ENCODE measurements at places on chromosomes 6 and 20. TPM values are rescaled to one million over a fixed set of nuclear protein-coding genes. Genes with fewer than 3 reads are reported as not detected.

DNA sequence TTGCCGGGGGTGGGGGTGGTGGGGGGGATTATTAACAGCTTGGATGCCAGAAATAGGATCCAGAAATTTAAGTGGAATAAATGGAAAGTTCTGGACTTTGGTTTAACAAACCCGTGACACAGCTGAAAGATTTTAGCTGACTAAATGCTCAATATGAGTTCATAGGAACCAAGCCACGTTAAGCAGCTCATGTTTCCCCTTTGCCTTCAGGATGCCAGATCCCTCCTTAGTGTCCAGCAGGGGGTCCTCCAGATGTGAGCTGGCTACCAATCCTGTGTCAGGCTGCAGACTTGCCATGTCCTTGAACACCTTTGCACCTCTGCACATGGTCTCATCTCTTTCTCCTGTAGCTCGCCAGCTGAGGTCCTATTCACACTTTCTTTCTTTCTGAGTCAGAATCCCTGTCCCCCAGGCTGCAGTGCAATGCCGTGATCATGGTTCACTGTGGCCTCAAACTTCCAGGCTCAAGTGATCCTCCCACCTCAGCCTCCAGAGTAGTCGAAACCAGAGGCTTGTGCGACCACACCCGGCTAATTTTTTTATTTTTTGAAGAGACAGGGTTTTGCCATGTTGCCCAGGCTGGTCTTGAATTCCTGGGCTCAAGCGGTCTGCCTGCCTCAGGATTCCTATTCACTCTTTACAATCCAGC lies 133.3 kb upstream of the ARMC2 start:
- H3K27ac ChIP-seq = no peak overlapping the region
- H3K36me3 ChIP-seq = no peaks in the 10 kb centered on the region
- no peaks in the 10 kb centered on the region for H3K4me1 ChIP-seq
- no peak for DNase-seq
- no peaks in the 10 kb centered on the region for H3K27me3 ChIP-seq

DNA sequence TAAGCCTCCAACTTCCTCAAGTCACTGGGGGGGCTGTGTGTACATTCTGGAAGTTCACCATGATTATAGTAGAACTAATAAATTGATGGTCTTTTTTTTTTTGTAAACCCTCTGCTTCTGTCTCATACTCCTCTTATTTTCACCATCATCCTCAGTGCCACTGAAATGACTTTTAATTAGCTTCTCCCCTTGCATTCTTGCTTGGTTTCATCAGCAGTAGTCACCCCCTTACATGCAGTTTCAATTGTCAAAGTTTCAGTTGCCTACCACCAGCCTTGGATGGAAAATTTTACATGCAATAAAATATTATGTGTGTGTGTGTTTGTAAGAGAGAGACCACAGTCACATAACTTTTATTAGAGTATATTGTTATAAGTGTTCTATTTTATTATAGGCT lies 175.8 kb upstream of the BMP5 start:
- H3K4me1 ChIP-seq = peaks cover 9% of the 10 kb centered on the region
- no peaks in the 10 kb centered on the region for H3K36me3 ChIP-seq
- no peaks in the 10 kb centered on the region for H3K27me3 ChIP-seq
- H3K4me3 ChIP-seq = no peak overlapping the region
- H3K27ac ChIP-seq = no peak overlapping the region

- no peaks in the 10 kb centered on the region for H3K4me1 ChIP-seq
- no peak overlapping the region for H3K4me3 ChIP-seq
- H3K27me3 ChIP-seq = no peaks in the 10 kb centered on the region
These were observed 214.3 kb upstream of the MARCKS start for GRCh38 chr6:113642714-113643406.

GRCh38 chr6:56652994-56653393 lies 10.3 kb upstream of the DST start:
- H3K36me3 ChIP-seq = no peaks in the 10 kb centered on the region
- no peak overlapping the region for H3K27ac ChIP-seq
- no peak for DNase-seq
- no peak overlapping the region for H3K4me3 ChIP-seq

- H3K36me3 ChIP-seq = no peaks in the 10 kb centered on the region
- no peak overlapping the region for H3K27ac ChIP-seq
- H3K4me3 ChIP-seq = no peak overlapping the region
- no peaks in the 10 kb centered on the region for H3K27me3 ChIP-seq
These were observed 256.6 kb downstream of the EYS start for GRCh38 chr6:65450451-65450850.

DNA sequence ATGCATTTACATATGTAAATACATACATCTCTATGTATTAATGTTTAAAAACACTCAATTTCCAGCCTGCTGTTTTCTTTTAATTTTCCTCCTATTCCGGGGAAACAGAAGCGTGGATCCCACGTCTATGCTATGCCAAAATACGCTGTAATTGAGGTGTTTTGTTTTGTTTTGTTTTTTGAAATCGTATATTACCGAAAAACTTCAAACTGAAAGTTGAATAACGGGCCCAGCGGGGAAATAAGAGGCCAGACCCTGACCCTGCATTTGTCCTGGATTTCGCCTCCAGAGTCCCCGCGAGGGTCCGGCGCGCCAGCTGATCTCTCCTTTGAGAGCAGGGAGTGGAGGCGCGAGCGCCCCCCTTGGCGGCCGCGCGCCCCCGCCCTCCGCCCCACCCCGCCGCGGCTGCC lies 355 bp upstream of the BMP2 start:
- no peaks in the 10 kb centered on the region for H3K36me3 ChIP-seq
- H3K4me1 ChIP-seq = no peaks in the 10 kb centered on the region
- H3K27ac ChIP-seq = no peak overlapping the region
- no peak for DNase-seq

- H3K27ac ChIP-seq = no peak overlapping the region
- H3K27me3 ChIP-seq = no peaks in the 10 kb centered on the region
- no peak for DNase-seq
These were observed 470.4 kb upstream of the SLC35B3 start for GRCh38 chr6:8905757-8906156.

TCFL5 gene
- total RNA-seq = 10.7 TPM

HSPA1L gene
- 1.9 TPM for total RNA-seq

Measured in aorta (tissue), 5 donors.